ENCODE measurements at places on chromosomes 4 and X.

- no peak for DNase-seq
Observed at GRCh38 chr4:73055241-73055897, 14.1 kb downstream of the COX18 start.

GRCh38 chr4:168540503-168541265 is 43.8 kb downstream of the PALLD start:
- DNase-seq: no peak

GRCh38 chr4:95231681-95232080 is 317.1 kb downstream of the UNC5C start:
- DNase-seq: no peak

GRCh38 chr4:82620126-82620735 is 58.4 kb upstream of the TMEM150C start:
- no peak for DNase-seq

DNA sequence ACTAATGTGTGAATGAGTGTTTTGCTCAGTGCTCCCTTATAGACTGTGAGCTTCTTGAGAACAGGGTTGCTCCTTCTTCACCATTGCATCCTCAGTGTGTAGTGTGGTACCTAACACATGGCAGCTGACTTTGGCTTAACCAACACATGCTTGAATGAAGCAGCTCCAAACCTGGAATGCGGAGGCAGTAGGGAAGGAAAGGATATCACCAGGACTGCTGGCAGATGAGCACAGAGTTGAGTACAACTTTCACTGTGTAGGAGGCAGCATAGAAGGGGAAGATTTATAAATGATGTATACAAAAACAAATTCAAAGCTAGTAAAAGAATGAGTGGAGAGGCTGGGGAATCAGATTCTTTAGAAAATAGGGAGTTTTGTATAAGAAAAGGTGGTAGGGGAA is 174.3 kb downstream of the SLIT2 start:
- DNase-seq: no peak

- no peak for DNase-seq
Observed at GRCh38 chr4:41835321-41835995, 86.9 kb upstream of the PHOX2B start.

GRCh38 chr4:42787079-42787463 is 105.4 kb upstream of the GRXCR1 start:
- no peak for DNase-seq

DNA sequence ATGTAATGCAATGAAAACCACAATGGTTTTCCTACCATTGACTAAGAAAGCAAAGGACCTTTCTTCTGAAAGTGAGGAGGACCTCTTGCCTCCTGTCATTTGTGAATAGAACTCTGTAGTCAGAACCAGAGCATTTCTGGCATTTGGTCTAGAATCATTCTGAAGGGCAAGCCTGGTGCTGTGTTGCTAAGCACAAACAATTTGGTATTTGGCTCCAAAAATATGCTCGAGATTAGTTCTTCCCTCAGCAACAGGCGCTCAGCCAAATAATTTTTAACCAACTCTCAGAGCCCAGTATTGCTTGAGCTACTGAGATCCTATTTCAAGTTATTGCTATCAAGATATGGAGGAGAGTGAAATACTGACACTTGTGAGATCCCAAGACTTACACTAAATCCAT is 71.0 kb downstream of the SNCA start:
- DNase-seq: no peak

All from ascending aorta (tissue), 2 donors.